ENCODE measurements at places on chromosomes 2 and 18.

DNA sequence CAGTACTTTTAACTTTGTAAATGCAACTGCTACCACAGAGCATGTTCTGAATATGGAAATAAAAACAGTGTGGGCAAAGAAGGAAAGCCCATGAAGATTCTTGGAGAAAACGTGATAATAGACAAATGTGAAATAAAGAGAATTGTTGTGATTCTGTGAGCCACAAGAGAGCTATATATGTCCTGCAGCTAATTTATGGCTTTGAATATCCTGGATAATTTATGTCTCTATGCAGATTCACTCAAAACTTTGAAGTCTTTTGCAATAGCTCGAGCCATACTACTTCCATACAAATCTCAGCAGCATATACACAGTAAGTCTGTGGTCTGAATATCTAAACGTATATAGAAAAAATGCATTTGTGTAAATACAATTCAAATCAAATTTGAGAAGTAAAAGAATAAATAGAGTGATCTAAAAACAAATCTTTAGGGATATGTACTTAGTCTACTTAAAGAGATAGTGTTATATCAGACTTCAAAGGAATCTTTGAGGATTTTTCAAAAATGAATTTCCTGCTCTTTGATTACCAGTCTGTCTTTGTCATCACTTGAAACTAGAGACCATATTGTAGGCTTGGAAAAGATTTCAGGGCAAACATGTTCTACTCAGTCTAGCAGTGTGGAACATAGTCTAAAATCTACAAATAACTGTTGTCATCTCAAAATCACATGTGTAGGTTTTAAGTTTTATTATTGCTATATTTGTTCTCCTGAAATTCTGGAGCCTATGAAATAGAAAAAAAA, 107.1 kb downstream of the CSRNP3 start:
- no peak for DNase-seq

GRCh38 chr2:46492301-46492700, 12.9 kb downstream of the TMEM247 start:
- no peak for DNase-seq

DNA sequence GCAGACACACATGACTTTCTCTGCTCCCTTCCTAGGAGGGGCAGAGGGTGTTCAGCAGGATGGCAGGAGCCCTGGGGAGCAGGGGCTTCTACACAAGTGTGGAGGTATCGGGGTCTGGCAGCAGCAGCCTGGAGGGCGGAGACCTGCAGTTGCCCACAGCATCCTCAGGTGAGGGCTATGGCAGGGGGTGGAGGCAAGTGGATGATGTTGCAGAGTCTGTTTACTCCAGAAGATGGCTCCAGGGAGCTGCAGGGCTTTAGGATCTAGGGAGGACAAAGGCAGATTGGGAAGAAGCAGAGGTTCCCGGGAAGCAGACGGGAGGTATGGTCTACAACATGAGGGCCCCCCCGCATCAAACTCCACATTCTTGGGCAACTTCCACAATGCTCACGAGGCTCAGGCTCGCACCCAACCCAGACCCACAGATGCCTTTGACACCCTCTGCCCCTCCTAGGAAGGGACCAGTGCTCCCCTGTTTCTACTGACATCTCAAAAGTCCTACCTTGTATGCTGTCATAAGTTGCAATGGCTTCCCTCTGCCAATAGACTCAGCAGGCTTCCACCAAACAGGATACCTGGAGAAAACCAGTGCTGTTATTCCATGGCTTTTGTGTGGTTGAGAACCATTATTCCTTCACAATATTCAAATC, 12.0 kb upstream of the ATP6V1C2 start:
- DNase-seq: no peak

DNA sequence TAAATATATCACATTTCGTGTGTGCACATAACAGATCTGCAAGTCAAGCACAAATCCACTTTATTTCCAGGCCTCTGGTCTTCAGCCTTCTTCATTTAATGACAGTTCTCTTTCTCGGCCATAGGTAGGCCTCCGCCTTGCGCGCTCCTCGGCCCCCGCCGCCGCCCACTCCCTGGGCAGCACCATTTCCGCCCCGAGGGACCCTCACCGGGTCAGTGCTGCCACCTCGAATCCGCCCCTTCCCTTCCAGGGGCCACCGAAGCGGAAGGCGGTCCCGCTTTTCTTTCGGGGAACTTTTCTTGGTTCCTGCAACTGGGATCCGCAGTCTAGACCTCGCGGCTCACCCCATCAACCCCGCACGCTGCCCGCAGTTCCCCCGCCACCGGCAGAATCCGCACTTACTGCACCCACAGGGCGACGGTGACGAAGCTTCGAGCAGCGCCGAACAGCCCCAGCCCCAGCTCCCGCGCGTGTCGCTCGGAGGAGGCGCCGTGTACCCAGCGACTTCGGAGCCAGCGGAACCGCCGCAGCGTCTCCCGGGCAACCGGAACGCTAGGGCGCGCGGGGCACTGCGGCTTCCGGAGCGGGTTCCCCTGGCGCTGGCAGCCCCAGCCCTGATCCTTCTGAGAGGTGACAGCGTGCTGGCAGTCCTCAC, at the start of gene CDKL4:
Gene CDKL4, minus strand, starts transcription at position 502 of the 655 bp plus-strand sequence.
- no peak for DNase-seq

DNA sequence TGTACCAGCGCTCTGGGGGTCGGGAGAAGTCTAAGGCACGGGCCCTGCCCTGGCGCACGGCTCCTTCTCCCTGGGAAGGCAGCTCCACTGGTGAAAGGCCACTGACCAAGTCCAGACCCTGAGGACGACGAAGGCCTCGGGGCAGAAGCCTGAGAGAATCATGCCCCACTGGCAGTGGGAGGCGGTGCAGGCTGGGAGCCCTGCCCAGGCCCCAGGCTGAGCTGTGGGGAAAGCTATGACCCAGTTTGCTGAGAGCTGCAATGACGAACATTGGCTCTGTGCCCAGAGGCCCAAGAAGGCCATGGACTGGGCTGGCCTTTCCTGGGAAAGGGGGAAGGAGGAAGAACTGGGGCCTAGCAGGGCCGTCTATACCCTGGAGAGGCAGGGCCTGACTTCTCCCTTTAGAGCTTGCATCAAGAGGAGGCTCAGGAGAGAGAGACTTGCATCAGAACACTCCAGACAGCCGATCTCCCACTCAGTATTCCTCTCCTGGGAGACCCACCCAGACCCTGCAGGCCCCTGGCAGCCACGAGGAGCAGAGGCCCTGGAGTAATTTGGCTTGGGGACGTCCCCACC, 32.9 kb downstream of the HS1BP3 start:
- DNase-seq: no peak

DNA sequence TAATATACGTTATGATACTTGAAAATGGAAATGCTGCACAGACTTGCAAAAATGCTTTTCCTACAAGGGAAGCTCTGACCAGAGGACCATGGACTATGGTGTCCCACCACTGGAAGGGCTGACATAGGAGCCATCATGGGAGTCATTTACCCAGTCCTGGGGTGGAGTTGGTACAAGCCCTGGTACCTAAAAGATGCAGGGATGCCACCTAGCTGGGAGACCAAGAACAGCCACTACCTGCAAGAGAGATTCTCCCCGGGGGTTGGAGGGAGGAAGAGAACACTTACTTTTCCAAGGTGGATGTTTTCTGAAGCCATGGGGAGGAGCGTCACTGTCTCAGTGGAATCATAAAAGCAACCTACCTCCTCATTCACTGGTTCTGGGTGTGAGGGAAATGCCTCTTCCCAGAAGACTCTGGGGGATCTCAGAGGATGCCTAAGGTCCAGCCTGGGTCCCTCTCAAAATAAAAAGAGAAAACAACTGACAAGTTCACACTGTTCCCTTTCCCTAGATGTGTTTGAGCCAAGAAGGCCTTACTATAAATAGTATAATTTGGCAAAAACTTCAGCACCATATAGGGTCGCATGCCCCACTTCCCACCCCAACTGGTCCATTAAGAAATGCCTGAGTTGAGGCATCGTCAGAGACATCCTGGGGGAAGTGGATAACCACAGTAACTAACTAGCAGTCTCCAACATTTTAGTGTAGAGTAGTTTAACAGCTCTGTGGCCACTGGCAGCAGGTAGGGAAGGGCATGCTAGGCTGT, 39.9 kb downstream of the REEP1 start:
- DNase-seq: no peak

GRCh38 chr2:184141866-184142265, 456.5 kb upstream of the ZNF804A start:
- no peak for DNase-seq

DNA sequence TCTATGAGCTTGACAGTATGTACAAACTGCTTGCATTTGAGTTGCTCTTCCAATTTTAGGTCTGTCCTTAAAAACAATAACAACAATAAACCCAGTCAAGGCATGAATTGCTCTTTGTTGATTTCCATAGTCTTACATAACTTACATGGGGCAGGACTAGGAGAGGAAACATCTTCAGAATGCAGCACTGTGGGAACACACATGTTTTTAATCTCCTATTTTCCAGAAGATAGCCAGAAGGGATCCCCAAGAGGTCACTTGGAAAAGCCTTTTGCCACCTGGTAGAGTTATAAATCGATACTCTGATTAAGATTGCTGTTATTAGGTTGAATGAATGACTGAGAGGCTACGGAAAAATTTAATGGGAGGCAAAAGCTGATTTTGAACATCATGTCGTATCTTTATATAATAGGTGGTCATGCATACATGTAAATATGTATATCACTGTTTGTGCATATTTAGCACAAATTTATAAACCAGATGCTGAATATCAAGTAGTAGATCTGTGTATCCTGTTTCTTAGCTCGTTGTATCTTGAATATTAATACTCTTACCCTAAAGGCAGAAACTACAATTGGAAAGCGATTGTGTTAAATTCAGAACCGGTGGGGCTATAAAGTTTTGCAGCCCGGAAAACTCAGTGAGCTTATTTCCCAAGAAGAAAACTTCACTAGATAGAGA, 479.4 kb upstream of the TCF4 start:
- no peak for DNase-seq

DNA sequence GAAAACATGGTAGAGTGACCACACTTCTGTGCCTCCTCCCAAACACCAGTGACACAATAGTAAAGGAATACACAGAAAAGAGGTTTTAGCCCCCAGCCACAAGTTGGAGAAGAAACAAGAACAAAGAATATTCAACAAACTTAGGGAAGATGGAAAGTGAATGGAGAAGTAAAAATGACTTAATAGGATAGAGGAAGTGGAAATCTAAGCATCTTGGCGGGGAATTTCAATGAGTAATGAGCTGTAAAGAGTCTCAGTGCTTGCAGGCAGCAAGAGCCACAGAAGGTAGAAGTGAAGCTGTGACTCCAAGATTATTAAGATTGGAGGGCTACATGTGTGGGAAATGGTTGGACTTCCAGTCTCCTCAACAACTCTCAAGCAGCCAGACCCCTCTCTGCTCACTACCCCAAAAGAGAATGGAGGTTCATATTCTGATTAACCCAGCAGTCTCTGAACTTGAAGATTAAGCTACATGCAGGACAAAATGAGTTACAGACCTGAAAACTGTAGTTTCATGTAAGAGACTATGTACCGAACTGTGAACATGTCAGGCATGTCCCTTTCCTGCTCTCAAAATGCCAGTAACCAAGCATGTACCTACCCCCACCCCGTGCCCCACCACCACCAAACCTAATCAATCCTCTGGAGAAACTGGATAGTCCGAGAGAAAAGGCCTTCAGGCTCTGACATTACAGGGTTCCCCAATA, 16.9 kb upstream of the HNRNPLL start:
- DNase-seq: no peak

GRCh38 chr2:187302586-187302985, 145.5 kb downstream of the CALCRL start:
- no peak for DNase-seq

GRCh38 chr2:95074663-95075439, 46.8 kb downstream of the MRPS5 start:
- DNase-seq: peak; percentile 27

DNA sequence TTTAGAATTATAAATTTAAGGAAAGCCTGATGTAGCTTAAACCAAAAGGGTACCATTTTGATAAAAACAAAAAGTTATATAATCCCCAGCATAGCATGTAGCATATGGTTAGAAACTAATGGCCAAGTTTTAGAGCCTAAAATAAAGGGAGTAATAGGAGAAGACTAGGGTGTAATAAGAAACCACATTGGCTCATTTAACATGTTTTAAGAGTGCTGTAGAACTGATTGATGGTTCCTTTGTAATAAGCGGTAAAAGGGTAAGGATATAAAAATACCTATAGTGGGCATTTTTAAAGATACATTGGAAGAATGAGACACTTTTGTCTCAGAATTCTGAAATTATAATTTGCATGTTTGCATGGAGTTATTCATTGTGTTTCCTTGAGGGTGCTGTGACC, 1.9 kb downstream of the PSMA8 start:
- DNase-seq: no peak

- no peak for DNase-seq
Measured at GRCh38 chr2:227006189-227006897, 157.7 kb downstream of the COL4A4 start.

GRCh38 chr2:225781991-225782390, 382.5 kb downstream of the NYAP2 start:
- no peak for DNase-seq

- no peak for DNase-seq
Measured at GRCh38 chr2:185299867-185300266, 438.7 kb upstream of the FSIP2 start.

GRCh38 chr18:48455555-48456478, 46.6 kb upstream of the ZBTB7C start:
- DNase-seq: peak; percentile 18

DNA sequence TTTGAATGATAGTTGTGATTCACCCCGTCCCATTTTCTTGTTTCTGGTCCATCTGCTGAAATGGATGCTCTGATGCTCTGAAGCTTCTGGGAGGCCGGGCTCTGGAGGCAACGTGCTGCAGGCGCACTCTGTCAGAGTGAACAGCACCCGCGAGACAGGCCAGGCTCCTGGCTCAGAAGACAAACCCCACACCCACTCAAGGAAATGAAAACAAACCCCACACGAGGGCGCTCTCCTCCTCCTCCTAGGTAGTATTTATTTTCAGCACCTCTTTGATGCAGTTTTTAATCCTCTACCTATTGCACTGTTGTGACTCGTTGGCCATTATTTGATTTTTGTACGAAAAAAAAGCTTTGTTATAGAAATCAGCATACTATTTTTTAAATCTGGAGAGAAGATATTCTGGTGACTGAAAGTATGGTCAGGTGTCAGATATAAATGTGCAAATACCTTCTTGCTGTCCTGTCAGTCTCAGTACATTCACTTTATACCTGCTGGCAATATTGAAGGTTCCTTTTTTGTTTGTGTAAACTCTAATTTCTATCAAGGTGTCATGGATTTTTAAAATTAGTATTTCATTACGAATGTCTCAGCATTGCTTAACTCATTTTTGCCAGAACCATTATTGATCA, 10.3 kb upstream of the CHST10 start:
- peak; percentile 36 for DNase-seq

GRCh38 chr18:73793386-73793785, 354.2 kb downstream of the FBXO15 start:
- DNase-seq: no peak

GRCh38 chr2:15970701-15971100, 30.4 kb downstream of the MYCN start:
- no peak for DNase-seq

GRCh38 chr2:157751462-157752058, 122.9 kb upstream of the ACVR1C start:
- no peak for DNase-seq

GRCh38 chr18:24270937-24271380, 126.7 kb downstream of the OSBPL1A start:
- DNase-seq: no peak
